NCI-H345 (cell line): ENCODE measurements at places on chromosomes 5 and 9.

- DNase-seq: no peak
Measured at GRCh38 chr5:84425365-84425881, 40.7 kb upstream of the EDIL3 start.

GRCh38 chr5:90050103-90050502 is 359.5 kb downstream of the CETN3 start:
- no peak for DNase-seq

GRCh38 chr5:88190106-88190834 is 78.4 kb downstream of the TMEM161B start:
- no peak for DNase-seq

GRCh38 chr5:122846051-122846550 is 688 bp downstream of the SNX24 start:
- DNase-seq: no peak

- DNase-seq: no peak
Measured at GRCh38 chr5:182126-182525, 9.2 kb upstream of the LRRC14B start.

GRCh38 chr9:126536131-126536530 is 77.6 kb upstream of the LMX1B start:
- DNase-seq: no peak

DNA sequence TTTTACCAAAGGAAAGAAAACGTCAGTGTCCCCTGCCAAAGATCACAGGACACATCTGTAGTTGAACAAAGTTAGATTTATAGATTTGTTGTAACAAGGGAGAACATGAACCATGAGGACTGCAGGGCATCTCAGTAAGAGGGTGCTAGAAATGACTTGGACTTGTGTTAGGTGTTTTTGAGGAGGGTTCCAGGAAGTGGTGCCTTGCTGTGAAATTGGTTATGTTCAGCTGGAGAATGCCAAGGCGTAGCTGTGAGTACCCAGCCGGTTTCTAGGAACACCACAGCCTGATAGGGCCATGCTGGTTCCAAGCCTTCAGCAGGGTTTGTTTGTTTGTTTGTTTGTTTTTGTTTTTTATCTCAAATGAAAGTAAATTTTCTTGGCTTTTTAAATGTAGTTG is 5.3 kb downstream of the SPEF2 start:
- DNase-seq: no peak

DNA sequence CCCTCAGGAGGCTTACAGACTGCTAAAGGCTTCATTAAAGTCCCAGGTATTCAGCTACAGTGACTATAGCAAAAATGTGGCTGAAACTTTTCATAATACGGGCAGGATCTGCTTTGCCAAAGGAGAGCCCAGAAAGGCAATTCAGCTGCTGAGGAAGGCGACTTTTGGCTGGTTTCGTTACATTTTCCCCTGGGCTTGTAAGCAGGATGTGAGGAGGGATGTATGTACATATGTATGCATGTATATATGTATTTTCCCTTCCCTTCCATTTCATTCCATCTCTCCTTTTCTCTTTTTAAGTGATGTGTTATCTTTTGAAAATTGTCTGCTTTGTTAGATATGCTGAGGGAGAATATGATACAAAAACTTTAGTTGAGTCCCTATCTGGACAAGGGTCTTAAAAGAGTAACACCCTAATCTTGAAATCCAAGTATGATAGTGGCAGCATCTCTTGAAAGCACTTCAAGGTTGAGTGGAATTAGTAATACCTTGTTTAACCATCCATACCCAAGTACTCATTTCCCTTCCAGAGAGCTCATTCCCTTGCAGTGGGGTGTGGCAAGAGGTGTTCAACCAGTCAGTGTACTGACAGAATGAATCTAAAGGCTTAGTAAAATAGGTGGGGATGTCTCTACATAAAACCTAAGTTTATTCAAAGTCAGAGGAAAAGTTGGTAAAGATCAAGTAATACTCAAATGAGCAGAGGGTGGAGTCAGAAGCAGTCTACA is 28.7 kb downstream of the RAD1 start:
- no peak for DNase-seq

DNA sequence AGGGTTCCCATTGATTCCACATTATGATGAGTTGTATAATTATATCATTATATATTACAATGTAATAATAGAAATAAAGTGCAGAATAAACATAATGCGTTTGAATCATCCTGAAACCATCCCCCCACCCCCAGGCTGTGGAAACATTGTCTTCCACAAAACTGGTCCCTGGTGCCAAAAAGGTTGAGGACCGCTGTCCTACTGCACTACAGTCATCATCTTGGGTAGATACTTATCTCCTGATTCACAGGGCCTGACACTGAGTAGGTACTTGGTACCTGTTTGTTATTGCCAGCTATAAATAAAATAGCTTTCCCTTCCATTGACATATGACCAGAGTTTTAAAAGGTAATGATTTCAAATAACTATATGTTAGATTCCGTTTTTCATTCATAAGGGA is 25.6 kb downstream of the ANP32B start:
- no peak for DNase-seq

DNA sequence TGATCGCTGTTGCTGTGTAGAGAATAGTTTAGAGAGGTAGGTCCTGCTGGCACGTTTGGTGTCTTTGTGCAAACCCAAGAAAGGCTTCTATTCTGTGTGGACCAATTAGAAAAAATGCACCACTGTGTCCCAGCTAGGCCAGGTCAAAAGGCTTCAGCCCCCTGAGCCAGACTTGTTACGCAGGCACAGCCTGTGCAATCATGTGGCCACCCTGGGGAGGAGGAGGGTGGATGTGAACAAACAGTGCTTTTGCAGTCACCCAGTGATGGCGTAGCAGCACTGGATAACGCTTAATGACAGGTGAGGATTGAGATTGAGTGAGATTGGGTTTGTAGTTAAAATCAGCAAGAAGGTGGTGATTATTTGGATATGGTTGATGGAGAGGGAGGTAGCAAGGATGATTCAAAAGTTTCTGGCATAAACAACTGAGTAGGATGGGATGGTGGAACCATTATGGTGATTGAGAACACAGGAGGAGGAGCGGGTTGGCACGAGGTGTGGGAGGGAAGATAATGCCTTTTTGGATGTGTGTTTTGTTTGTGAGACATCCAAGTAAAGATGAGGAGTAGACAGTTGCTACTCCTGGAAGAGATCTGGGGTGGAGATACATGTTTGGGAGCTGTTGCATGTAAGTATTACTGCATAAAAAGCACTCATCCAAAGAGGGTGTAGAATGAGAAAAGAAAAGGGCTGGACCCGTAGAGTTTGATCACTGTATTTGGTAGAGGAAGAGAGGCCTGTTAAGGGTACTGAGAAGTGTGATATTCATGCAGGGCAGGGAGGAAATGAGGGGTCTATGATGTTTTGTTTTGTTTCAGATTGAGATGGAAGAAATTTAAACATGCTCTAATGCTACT is 6.7 kb downstream of the GCNT1 start:
- no peak for DNase-seq

DNA sequence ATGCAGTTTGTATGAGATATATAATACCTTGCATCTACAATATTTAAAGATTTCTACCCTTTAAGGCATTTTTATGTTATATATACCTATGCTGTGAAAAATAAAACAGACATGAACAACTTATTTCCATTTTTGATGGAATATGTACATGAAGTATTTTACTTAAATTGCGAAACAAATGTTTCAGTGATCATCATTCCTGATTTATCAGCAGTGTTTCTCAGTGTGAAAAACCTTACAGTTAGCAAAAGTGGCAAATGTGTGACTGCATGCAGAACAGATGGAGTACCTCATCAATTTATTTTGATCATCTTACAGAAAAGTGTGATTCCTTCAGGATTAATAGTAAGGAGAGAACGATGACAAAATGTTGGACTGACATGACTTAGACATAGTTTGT is 43.1 kb downstream of the PRR16 start:
- no peak for DNase-seq

DNA sequence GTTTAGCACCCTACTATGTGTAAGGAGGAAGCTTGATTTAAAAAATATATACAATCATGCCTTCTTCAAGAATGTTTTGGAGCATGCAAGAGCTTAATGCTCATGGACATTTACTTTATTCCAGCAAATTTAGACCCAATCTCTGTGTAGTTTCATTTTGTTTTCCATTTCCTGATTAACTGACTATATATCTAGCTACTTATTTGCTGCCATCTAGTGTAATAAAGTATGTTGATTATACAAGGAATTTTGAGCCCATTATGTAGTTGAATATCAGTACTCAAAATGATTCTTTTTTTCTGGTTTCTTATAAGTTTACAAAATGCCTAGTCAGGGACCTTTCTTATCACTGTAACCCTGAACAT is 100.0 kb upstream of the CCDC152 start:
- DNase-seq: no peak

- DNase-seq: no peak
Measured at GRCh38 chr5:15757103-15757502, 257.1 kb downstream of the FBXL7 start.

- DNase-seq: no peak
Measured at GRCh38 chr9:134215699-134216448, 51.5 kb upstream of the RNU6ATAC start.

DNA sequence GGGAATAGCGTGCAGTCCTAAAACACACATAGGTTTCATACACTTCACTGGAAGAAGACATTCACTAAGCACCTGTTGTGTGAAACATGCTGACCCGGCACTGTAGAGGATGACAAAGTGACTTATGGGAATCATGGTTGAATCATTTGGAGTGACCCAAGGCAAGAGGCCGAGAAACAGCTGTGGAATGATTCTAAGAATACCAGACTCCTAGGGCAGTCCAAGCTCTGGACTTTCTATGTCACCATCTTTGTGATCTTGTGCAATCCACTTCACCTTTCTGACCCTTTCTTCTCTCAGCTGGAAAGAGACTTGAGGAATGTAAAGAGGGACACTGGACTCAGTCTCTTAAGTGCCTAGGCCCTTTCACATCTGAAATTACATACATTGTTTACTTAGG is 13.1 kb downstream of the MSANTD3 start:
- no peak for DNase-seq

- DNase-seq: peak; percentile 44
Measured at GRCh38 chr9:354453-354852, 139.8 kb downstream of the DOCK8 start.

DNA sequence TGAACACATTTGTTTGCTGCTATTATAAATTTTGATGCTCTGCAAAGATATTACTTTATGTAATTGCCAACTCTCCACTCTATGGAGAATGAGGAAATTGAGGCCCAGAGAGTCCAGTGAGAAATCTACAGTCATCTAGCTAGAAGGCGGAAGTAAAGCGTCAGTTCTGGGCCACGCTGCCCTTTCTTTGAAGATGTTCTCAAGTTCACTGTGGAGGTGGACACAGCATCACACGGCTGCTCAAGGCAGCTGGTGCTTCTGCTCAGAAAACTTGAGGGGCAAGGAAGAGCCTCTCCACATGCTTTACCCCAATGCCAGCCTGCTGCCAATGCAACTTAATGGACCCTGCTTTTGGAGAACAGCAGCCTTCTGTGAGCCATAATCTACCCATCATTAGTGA is 96.3 kb downstream of the TTLL11 start:
- DNase-seq: no peak

GRCh38 chr5:101278917-101279316 is 375.8 kb upstream of the ST8SIA4 start:
- DNase-seq: no peak

- DNase-seq: no peak
Measured at GRCh38 chr9:105293408-105293807, 49.0 kb downstream of the SLC44A1 start.

- no peak for DNase-seq
Measured at GRCh38 chr5:90000351-90000750, 409.2 kb downstream of the CETN3 start.

- DNase-seq: no peak
Measured at GRCh38 chr5:179373101-179373934, 28.1 kb upstream of the ADAMTS2 start.

GRCh38 chr5:5014586-5015235 is 125.4 kb upstream of the ADAMTS16 start:
- DNase-seq: no peak

GRCh38 chr9:133251773-133252172 is 23.2 kb downstream of the ABO start:
- no peak for DNase-seq

GRCh38 chr5:55820488-55820887 is 30.7 kb upstream of the IL31RA start:
- DNase-seq: no peak

GRCh38 chr5:162956570-162956969 is 480.8 kb upstream of the CCNG1 start:
- no peak for DNase-seq

DNA sequence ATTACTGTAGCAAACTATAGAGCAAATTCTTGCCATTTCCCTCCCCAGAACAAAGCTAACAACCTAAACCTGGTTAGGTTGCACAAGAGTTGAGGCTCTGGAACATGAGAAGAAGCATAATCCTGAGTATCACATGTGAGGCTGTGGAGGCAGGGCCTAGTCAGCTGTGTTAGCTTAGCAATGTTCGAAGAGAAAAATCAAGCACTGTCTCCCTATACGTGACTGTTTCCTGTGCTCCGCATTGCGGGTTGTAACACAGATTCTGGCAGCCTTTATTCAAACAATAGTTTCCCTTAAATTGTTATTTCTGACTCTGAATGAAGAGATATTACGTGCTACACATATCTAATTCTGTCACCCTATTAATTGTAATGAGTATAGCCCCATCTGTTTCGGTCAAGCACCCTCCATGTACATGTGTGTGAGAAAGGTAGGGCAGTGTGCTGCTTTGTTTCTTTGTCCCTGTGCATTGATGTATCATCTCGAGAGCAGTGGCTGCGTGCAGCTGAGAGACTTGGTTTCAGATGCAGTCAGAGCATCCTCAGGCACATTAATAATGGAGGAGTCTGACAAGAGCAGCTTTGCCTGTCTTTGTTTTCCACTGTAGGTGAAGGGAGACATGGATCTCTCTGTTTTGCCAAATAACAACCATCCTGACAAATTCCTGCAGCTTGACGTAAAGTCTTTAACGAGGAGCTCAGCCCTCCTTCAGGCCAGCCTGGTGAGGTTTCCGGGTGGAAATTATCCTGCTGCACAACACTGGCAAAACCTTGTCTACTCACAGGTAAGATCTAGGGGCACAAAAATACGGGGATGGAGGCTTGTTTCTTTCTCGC is at the start of gene MINAR2:
TSS of gene MINAR2 (plus strand) at position 523 of the 836 bp plus-strand sequence. CDS start at position 620, 97 bp downstream.
- DNase-seq: no peak

DNA sequence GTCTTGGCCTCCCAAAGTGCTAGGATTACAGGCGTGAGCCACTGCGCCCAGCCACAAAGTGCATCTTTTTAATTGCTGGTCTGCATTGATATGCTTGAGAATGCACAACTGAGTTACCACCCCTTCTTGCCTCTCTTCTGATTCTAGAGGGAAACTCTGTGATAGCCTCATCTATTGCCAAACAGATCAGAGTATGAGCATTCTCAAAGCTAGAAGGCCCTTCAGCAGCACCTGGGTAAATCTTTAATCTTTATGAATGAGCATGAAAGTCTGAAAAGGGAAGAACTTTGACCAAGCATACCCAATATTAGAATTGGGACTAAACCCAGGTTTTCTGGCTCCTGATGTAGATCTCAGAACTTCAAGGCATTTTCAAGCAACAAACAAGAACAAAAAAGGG is 298.3 kb upstream of the TNC start:
- DNase-seq: no peak

DNA sequence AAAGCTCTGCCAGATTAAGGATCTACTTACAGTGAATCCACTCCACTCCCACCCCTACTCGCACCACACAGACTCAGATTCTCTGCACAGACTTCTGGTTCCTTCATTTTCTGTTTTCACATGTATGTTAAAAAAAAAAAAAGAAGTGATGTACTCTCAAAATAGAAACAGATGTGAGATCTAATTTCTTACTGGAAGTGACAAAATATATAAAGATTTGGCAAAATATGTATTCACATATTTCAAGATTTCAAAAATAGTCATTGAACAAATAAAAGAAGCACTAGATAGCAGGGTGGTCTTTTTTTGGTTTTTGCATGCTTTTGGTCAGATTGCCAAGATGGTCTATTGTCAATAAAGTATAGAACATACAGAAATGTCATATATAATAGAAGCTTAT is 379.2 kb downstream of the TMEM167A start:
- DNase-seq: no peak
